ENCODE measurements at places on chromosomes 6 and 20. TPM values are rescaled to one million over a fixed set of nuclear protein-coding genes. Genes with fewer than 3 reads are reported as not detected.

DNA sequence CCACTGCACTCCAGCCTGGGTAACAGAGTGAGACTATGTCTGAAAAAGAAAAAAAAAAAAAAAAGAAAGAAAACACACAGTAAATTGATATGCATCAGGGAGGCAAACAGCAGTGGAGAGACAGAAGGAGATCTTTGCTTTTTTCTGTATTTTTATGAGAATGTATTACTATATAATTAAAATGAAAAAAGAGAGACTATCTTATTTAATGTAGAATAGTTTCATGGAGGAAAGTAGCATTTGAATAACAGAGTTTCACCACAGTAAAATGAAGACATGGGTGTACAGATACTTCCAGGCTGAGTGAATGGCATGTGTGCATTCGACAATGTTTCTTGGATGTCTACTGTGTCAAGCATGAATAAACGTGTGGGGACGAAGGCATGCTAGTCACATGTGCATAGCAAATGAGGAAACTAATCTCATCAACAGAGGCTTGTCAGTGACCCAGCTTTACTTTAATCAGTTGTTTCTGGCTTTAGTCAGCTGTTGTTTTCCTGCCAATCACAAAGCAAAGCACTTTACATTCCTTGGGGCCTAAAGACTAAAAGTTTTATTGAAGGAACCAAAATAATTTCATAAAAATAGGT is 55.5 kb upstream of the ARMH2 start:
- no peak for DNase-seq

- DNase-seq, result no peak
Observed at GRCh38 chr20:64049060-64049877, at the start of gene SOX18. TSS of gene SOX18 (minus strand) at chr20:64049639. CDS start at chr20:64049516, 123 bp downstream.

- DNase-seq, result no peak
Observed at GRCh38 chr20:22944062-22944461, 91.0 kb upstream of the SSTR4 start.

The HLA-DQA1 gene
- total RNA-seq, result not detected

DNA sequence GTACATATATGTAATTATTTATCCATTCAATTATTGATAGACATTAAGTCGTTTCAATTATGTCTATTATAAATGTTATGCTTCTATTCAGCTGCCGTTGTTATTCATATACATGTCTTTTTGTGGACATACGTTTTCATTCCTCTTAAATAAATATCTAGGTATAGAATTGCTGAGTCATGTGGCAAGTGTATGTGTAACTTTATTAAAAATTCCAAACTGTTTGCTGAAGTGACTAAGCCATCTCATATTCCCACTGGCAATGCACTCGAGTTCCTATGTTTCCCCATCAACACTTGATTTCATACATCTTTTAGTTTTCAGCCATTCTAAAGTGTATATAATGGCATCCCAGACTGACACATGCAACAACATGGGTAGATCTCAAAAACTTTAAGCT is 739.7 kb upstream of the POU3F2 start:
- DNase-seq, result no peak

The SLC17A1 gene
- total RNA-seq, result not detected

- DNase-seq, result no peak
Observed at GRCh38 chr6:106103728-106104109, 17.6 kb downstream of the PRDM1 start.

The GABRR2 gene
- 0.18 TPM for total RNA-seq

The PAK5 gene
- not detected for total RNA-seq

The KCNG1 gene
- 11.5 TPM for total RNA-seq

The ZNF165 gene
- 0.23 TPM for total RNA-seq

The TTBK1 gene
- total RNA-seq, result not detected

GRCh38 chr20:19114410-19114809 is 98.0 kb upstream of the SLC24A3 start:
- DNase-seq, result no peak

DNA sequence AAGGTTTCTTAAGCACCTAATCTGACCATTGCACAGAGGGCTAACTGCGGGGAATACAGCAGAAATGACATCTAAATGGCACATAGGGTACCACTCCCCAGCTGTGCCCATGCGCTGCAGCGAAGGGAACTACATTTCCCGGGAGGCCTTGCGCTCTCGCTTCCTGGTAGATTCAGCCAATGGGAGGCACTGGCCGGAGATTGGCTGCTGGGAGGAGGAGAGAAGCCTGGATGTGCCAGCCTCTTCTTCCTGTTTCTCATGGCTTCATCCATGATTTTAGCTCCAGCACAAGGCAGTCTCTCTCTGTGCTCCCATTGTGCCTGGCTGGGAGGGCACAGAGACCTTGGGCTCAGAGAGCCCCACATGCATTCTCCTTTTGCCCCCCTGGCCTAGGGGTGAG is 101.7 kb upstream of the FOXA2 start:
- DNase-seq, result no peak

- no peak for DNase-seq
Observed at GRCh38 chr6:39254999-39255535, 25.8 kb upstream of the KCNK5 start.

The CLDN20 gene
- total RNA-seq, result not detected

DNA sequence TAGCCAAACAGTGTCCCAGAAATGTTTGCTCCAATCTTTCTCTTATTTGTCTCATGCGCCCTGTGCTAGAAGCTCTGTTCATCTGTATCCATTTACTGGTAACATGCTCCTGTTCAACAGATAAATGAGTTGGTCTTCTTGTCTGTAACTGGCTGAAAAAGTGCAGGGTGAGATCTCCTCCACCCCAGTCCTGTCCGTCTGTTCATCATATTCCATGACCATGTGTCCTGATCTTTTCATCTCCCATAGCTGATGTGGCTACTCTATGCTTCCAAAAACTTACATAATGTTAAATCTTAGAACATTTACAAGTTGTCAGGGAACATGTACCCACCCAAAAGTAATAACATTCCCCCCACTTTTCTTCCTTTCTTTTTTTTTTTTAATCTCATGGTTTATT is 31.8 kb upstream of the DSE start:
- DNase-seq, result no peak

DNA sequence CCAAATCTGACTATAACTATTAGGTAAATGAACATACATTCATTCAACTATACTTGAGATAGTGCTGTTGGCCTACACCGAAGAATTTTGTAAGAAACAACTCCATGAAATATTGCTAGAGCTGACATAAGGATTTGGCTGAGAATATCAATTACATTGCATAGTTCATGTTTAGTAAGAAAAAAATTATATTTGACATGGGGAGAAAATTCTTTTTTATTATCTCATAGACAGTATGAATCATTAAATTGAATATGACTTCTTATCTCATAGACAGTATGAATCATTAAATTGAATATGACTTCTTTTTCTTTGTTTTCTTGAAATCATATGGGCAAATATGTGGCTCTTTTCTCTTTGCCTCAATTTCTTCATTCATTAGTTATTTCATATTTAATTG is 212.3 kb upstream of the HSF2 start:
- no peak for DNase-seq

- DNase-seq, result no peak
Observed at GRCh38 chr20:44218446-44218845, 7.9 kb upstream of the OSER1 start.

The ADAM33 gene
- not detected for total RNA-seq

The PTGIS gene
- 0.53 TPM for total RNA-seq

GRCh38 chr20:46559685-46560440 is 9.4 kb upstream of the OCSTAMP start:
- DNase-seq, result no peak

The ULBP1 gene
- 4.1 TPM for total RNA-seq

DNA sequence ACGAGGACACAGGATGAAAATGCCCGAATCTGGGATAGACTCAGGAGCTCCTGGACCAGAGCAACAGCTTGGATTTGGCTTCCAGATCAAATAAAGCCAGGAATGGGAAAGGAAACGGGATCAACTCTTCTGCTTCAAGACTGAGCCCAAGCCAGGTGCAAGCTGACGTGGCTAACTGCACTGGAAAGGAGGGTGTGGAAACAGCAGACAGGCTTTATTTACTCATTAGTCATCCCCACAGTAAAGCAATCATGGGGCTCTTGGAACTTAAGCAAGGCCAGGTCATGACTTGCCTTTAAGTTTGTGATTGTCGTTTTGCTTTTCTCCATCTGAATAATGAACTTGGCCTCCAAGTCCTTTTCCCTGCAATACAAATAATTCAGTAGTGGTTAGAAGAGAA is 45.2 kb downstream of the KIF16B start:
- DNase-seq, result no peak

The HLA-DQB1 gene
- 0.10 TPM for total RNA-seq

DNA sequence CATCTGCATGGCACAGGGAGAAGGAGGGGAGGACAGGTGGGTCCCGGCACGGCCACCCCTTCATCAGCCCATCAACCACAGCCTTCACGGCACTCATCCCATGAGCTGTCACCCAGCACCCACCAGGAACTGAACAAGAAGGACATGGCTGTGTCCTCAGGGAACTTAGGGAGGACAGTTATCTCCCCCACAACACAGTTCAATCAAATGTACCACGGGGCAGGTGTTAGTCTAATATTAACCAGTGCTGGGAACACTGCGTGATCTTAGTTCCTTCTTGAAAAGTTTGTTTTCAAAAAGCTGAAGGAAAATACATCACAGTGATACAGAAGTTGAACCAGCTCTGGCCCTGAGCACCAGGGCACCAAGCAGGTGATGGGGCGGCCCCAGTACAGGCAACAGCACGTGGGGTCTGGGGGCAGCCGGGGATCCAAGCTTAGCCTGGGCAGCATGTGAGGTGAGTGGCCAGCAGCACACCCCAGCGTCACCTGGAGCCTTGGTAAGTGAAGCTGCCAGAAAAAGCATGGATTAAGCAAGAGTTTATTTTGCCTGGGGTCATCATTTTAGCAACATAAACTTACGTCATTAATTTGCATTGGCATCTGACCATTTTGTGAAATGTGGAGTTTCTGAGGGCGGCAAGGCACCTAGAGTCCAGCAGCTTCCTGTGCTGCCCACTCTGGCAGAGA is 35.5 kb upstream of the AFDN start:
- no peak for DNase-seq
